Choroid plexus epithelial cell (primary cell): ENCODE measurements at places on chromosomes 4 and X.

DNA sequence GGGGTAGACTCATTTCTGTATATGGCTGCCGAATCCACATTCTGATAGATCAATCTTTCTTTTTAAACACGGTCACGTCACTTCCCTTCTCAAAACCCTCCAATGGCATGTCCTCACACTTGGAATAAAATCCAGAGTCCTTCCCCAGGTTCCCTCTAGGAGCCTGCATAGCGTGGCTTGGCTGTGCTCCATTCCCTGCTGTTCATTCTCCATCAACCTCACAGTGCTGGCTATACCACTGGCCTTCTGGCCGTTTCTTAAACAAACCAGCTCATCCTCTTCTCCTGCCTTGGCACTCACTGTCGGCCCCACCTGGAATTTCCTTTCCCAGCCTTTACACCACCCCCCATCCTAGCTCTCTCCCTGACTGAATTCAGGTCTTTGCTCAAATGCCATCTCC is 77.1 kb downstream of the RBM47 start:
- DNase-seq: no peak

- DNase-seq: no peak
Measured at GRCh38 chrX:68994135-68994890, 165.5 kb downstream of the EFNB1 start.

DNA sequence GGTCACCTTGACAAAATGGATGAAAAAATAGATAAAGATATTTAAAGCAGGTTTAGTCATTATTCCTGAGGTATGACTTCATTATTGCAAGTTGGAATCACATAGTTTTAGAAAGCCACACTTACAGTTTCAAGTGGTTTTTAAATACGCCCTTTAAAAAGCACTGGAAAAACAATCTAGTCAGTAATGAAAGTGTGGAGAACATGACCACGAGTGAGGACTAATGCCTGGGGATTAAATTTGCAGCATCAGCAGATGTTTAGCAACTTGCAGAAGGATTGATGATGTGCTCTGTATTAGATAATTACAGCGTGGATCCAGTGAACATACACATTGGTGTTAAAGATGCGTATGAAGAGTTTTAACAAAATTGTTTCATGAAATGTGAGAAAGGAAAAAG is 5.9 kb downstream of the SPARCL1 start:
- no peak for DNase-seq

DNA sequence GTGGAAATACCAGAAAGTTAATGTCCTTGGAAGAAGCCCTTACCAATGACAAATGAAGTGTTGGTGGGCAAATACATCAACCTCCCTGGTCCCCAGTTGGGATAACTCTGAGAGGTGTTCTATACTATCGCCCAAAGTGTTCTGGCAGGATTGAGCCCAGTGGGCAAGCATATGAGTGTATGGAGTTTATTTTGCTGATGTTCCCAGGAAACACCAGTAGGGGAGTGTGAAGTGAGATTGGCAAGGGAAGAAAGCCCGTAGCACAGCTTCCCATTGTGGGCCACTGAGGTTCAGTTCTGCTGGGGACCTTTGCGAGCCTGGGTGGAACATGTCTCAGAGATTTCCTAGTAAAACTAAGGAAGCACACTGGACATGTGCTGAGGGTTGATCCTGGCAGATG is 65.1 kb downstream of the ARHGAP6 start:
- DNase-seq: no peak

DNA sequence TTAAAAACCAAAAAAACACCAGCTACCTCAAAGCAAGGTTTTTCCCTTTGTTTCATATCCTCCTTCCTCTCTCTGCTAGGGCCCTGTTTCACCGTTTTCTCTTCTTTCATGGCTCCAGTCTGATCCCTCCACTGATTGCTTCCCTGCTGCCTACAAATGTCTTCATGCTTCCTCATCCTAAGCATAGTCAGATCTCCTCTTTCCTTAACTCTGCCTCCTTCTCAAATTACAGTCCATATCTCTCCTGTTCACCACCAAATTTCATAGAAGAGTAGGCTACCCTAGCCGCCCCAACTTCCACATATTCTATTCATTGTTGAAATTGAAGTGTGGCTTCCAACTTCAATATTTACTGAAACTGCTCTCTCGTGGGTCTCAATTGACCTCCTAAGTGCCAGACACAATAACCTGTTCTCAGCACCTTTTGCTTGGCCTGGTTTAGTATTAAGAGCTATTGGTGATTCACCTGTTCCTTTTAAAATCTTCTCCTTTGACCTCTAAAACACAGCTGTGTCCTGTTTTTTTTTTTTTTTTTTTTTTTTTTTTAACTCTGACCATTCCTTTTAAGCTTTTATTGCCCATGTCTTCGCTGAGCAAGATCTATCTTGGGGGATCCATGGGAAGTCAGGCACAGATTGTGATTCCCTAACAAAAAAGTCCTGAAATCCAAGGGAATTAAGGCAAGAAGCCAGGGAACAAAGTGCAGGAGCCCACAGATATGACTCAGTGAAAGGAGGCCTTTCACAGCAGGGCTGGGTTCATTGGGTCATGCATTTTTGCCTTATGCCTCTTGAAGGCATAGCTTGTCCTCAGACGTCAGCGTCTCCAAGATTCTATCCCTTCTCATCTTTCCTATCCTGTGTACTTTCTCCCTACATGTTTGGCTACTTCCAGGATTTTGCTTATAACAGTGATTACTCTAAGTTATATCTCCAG is 85.4 kb downstream of the RPS3A start:
- DNase-seq: peak; percentile 88

DNA sequence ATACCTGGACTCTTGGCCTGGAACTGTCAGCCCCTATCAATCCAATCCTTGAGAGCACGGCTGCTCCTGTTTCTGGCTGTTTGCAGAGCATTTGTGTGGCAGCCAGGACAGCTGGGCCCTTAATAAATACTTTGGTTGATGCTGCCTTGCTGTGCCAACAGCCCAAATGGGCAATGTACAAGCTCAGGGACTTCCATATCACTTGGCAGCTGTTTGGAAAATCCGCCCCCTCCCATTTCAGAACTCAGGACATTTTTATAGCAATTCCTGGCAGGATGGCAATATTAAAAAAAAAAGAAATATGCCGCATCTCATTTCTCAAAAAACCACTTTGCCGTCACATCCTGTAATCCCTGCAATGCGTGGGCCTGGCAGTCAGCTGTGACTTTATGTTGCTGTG is 218.9 kb downstream of the HS3ST1 start:
- DNase-seq: no peak

- no peak for DNase-seq
Measured at GRCh38 chrX:9282325-9282724, 182.5 kb upstream of the TBL1X start.

DNA sequence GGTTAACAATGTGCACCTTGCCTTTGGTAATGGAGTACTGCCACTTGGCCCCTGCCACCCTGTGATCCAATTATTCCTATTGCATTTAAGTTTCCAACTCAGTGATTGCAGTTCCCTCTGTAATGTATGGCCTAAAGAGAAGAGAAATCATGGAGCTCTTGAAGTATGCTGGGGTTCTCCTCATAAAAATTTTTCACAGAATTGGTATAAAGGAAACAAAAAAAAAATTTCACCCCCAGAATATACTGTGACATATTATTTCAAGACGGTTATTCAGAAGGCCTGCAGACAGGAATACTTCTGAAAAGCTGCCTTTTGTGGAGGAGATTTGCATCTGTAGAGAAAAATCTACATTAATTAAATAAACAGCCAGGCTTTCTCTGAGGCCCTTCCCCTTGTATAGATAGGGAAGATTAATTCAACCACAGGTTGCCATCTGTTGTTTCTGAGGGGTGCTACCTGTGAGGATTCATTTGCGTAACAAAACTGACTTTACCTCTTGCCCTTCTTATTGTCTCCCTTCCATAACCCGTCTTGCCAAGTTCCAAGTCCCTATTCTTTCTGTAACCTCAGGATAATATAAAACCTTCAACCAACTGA is 94.8 kb upstream of the LANCL3 start:
- no peak for DNase-seq
